ENCODE measurements at places on chromosomes 3 and 15.

GRCh38 chr3:105869861-105870755, 1.3 kb upstream of the CBLB start:
- DNase-seq = no peak

- DNase-seq = no peak
Measured at GRCh38 chr15:95457520-95457919, 873.0 kb upstream of the NR2F2 start.

DNA sequence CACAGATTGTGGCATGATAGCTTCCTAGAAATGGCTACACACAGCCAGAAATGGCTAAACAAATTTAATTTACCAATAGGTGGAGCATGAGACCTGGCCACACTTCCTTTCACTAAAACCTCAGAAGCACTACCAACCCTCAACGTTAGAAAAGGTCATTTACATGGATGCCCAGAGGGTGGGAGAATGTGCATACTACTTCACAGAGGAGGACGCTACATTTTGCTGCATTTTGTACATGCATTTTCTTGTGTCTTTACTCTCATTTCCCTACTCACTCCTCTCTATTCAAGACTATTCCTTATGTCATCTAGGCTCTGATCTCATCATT, 40.1 kb downstream of the C2CD4B start:
- DNase-seq = no peak

GRCh38 chr15:61003437-61004218, 225.5 kb downstream of the RORA start:
- DNase-seq = no peak

DNA sequence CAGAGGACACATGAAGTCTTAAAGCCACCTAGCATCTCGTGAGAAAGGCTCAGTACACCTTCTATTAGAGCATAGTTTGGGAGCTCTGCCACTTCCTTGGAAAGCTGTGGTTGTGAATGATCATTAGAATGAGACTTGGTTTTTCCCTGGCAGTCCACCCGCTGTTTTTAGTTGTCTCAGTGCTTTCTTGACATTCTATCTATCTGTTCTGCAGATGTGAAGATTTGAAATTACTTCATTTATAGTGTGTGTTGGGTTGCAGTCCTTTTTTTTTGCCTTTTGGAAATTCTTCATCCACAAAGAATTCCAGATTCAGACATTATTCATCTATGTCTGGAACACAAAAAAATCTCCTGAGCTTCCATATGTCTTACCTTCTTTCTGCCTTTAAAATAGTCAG, 23.7 kb downstream of the PPP2R3A start:
- no peak for DNase-seq

DNA sequence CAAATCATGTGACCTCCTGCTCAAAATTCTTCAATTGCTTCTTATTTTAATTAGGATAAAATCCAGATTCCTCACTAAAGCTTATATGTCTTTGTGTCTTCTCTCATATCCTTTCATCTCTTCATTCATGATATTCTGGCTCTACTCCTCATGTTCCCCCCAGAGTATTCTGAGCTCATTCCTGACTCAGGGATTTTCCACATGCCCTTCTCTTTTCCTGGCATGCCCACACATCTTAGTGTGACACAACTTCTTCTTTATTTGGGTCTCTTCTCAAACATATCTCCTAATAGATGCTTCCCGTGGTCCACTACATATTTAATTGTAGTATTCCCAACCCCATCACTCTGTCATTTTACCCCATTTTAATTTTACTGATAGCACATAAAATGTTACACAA, 15.2 kb upstream of the MBNL1 start:
- DNase-seq = no peak

- DNase-seq = no peak
Measured at GRCh38 chr3:101944308-101944707, 95.0 kb downstream of the NFKBIZ start.

DNA sequence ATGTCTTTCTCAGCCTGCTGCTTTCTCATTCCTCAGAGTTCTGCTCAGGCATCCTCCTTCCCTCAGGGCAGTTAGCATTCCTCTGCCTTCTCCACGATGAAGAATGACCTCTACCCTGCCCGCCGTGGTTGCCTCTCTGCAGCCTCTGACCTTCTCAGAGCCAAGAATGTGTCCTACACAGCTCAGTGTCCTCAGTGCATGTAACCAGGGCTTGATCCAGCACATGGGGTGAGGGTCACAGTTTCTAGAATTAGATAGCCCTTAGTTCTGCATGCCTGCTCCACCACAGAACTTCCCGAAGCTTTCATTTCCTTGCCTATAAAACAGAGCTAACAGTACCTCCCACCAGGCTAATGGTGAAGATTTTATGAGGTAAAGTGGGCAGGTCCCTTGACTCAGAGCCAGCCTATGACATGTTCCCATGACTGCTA, 182.1 kb downstream of the CLSTN2 start:
- no peak for DNase-seq

GRCh38 chr3:99509224-99509623, 129.2 kb upstream of the COL8A1 start:
- DNase-seq = no peak

Data from vagina (tissue), 2 donors.